ENCODE measurements at places on chromosomes 4 and X.

DNA sequence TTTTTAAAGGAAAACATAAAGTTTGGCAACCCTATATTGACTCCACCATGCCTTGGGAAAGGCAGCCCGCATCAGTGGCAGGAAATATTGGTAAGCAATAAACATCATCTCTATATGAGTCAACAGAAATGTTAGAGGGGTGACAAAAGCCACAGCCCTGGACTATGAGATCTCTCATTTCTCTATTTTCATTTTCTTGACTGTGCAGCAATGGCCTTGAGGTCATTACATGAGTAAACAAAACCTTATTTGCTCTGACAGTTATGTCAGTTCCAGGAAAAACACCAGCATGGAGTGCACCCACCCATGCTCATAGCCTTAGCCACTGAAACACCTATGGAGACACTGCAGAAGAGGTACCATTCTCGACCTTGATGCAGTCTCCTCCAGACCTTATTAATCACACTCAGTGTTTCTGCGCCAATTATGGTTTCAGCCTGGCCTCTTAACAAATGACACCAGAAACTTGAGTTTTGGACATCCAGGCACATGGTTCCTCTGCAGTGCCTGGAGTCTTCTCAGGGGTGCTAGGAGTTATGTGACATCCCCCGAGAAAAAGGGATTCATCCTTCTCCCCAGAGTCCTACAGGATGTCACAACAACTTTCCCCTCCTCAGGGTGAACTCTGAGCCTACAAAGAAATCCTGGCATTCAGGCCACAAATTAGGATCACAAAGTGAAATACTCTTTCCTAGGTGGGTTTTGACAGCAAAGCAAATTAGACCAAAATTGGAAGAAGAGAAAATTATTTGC lies 16.0 kb upstream of the HPGD start:
- no peak overlapping the region for H3K27ac ChIP-seq
- no peaks in the 10 kb centered on the region for H3K4me1 ChIP-seq
- no peak for DNase-seq

- H3K36me3 ChIP-seq, result peaks cover 15% of the 10 kb centered on the region
- no peak overlapping the region for H3K4me3 ChIP-seq
- no peak for DNase-seq
- H3K4me1 ChIP-seq, result peaks cover 18% of the 10 kb centered on the region
- peak overlapping the region; percentile 93 for H3K27ac ChIP-seq
Observed at GRCh38 chr4:177322266-177322665, 12.6 kb downstream of the NEIL3 start.

DNA sequence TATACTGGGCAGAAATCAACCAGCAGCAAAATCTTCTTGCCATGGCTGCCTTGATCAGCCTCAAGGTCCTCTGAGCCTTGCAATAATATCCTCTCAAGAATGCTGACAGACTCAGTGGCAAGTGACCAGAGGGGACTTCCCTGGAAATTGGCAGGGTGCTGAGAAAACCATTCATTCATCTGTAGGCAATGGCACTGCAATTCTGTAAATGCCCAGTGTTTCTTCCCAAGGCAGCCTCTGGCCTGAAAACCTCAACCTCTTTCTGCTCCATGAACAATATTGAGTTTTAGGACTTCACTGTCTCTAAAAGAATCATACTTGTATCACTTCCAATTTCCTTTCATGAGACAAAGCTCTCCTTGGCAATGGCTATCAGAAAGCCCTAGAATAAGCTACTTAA lies 754.3 kb upstream of the TENM3 start:
- H3K36me3 ChIP-seq, result no peaks in the 10 kb centered on the region
- no peak for DNase-seq
- H3K4me1 ChIP-seq, result peaks cover 2% of the 10 kb centered on the region
- no peaks in the 10 kb centered on the region for H3K27me3 ChIP-seq
- H3K27ac ChIP-seq, result no peak overlapping the region
- no peak overlapping the region for H3K4me3 ChIP-seq

GRCh38 chr4:1207603-1208265 lies 35.4 kb upstream of the SPON2 start:
- H3K4me1 ChIP-seq, result peaks cover 54% of the 10 kb centered on the region
- no peaks in the 10 kb centered on the region for H3K27me3 ChIP-seq
- H3K4me3 ChIP-seq, result no peak overlapping the region

DNA sequence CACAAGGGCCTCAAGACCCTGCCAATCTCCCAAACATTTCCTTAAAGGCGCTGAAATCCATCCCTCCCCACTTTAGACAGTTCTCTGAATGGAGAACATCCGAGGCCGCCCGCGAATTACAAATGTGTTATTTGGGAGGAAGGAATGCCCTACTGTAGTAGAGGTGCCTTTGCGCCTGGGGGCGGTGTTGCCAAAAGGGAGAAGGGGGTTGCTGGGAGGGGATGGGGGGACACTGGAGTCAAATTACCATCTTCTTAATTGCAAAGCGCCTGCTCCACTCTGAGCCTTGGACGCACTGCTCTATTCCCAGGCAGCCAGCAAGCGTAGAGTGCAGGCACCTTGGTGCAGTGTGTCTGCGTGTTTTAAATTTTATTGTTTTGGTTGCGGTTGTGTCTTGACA lies 2.7 kb downstream of the TMEM255A start:
- DNase-seq, result no peak
- no peaks in the 10 kb centered on the region for H3K4me1 ChIP-seq
- H3K36me3 ChIP-seq, result no peaks in the 10 kb centered on the region

- H3K4me3 ChIP-seq, result no peak overlapping the region
- H3K27me3 ChIP-seq, result peaks cover 37% of the 10 kb centered on the region
- H3K36me3 ChIP-seq, result no peaks in the 10 kb centered on the region
- H3K4me1 ChIP-seq, result no peaks in the 10 kb centered on the region
- DNase-seq, result peak; percentile 33
Observed at GRCh38 chr4:185536411-185536709, 1.1 kb upstream of the PDLIM3 start.

GRCh38 chrX:155065035-155065734 lies 5.8 kb downstream of the CMC4 start:
- no peak overlapping the region for H3K4me3 ChIP-seq
- H3K27ac ChIP-seq, result no peak overlapping the region
- H3K36me3 ChIP-seq, result peaks cover 3% of the 10 kb centered on the region
- no peaks in the 10 kb centered on the region for H3K27me3 ChIP-seq

GRCh38 chr4:108794136-108794535 lies 31.3 kb upstream of the ETNPPL start:
- no peak overlapping the region for H3K27ac ChIP-seq
- DNase-seq, result no peak
- no peaks in the 10 kb centered on the region for H3K27me3 ChIP-seq
- no peak overlapping the region for H3K4me3 ChIP-seq
- no peaks in the 10 kb centered on the region for H3K4me1 ChIP-seq
- H3K36me3 ChIP-seq, result no peaks in the 10 kb centered on the region

DNA sequence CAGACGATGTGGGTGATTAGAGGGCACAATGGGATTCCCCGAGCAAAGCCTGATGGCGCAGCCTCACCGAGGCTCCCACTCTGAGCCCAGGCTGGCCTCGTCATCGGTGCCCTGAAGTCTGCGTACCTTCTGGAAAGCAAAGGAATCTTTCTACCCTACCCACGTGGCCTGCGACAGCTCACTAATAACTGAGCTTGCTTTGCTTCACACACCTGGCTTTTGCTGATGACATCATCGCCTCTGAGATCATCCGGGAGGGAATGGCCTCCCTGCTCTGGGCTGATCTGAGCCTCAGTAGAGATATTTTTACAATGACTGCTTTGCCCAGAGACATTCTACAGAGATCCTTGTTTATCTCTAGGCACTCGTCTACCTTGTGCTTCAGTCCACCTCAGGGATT lies 45.4 kb upstream of the PDLIM3 start:
- no peaks in the 10 kb centered on the region for H3K27me3 ChIP-seq
- H3K4me3 ChIP-seq, result no peak overlapping the region
- H3K27ac ChIP-seq, result no peak overlapping the region
- H3K4me1 ChIP-seq, result no peaks in the 10 kb centered on the region
- no peak for DNase-seq
- no peaks in the 10 kb centered on the region for H3K36me3 ChIP-seq

GRCh38 chrX:148024425-148025148 lies 43.5 kb downstream of the FMR1NB start:
- DNase-seq, result no peak
- H3K4me1 ChIP-seq, result no peaks in the 10 kb centered on the region
- H3K27me3 ChIP-seq, result no peaks in the 10 kb centered on the region
- H3K36me3 ChIP-seq, result no peaks in the 10 kb centered on the region

- H3K4me1 ChIP-seq, result peaks cover 15% of the 10 kb centered on the region
- H3K27me3 ChIP-seq, result no peaks in the 10 kb centered on the region
- H3K4me3 ChIP-seq, result no peak overlapping the region
- no peak for DNase-seq
Observed at GRCh38 chr4:76539979-76540378, 105.0 kb downstream of the SHROOM3 start.

DNA sequence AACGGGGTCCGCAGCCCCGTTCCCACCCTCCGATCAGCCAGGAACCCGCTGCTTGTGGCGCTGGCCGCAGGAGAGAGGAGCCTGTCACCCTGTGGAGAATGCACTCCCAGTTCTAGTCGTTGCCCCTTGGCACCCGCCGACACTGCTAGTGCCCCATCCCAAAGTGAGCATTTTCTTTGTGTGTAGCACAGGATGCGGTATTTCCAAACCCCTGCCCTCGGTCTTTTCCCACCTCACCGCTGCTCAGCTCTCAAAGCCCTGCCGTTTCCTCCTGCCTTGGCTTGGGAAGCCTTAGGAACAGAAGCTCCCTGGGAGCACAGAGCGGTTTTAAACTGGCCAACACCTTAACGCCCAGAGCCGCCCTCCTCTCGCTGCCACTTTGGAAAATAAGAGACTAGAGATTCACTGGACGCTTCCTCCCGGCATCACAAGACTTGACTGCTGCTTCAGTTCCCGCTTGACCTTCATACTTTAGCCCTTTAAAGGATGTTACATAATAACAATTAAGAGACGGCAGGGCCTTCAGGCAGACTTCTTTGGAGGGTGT lies 772 bp downstream of the CYP4V2 start:
- H3K27ac ChIP-seq, result peak overlapping the region; percentile 97
- no peak for DNase-seq
- H3K27me3 ChIP-seq, result no peaks in the 10 kb centered on the region
- H3K4me3 ChIP-seq, result peak overlapping the region; percentile 93

- H3K4me1 ChIP-seq, result no peaks in the 10 kb centered on the region
- H3K4me3 ChIP-seq, result no peak overlapping the region
- H3K36me3 ChIP-seq, result peaks cover under 1% of the 10 kb centered on the region
Observed at GRCh38 chr4:152807294-152807829, 27.6 kb downstream of the ARFIP1 start.

DNA sequence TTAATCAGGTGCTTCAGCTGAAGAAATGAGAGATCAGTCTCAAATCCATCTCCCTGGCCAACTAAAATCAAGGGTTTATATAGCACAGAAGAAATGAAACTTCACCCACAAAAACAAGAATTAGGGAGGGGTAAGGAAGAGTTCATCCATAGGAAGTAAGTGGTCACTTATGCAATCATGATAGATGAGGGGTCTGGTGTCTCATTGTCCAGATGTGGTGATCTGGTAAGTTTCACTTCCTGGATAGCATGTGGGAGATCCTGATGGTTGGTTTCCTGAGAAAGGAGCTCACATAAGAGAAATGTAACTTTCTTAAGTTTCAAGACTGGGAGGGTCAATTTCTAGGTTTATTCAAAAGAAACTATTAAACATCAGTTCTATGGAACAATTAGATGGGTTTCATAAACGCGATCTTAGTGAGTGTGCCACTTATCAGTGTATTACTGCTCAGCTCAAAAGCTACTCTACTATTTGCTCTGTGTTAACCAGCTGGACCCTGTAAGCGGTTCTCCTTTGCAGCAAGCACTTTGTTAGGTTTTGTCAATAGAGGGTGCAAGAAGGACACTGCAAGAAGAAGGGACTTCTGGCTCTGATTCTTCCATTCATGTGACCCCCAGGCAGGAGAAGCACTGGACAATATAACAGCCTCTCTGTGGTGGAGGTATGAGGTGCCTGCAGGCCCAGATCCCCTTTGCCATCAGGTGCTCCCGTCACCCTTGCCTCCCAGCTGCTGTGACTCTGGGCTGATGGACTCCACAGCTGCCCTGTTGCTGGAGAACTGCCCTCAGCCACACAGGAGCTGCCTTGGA lies 35.4 kb upstream of the HPSE start:
- DNase-seq, result no peak
- H3K27ac ChIP-seq, result no peak overlapping the region
- H3K4me3 ChIP-seq, result no peak overlapping the region
- H3K4me1 ChIP-seq, result no peaks in the 10 kb centered on the region

DNA sequence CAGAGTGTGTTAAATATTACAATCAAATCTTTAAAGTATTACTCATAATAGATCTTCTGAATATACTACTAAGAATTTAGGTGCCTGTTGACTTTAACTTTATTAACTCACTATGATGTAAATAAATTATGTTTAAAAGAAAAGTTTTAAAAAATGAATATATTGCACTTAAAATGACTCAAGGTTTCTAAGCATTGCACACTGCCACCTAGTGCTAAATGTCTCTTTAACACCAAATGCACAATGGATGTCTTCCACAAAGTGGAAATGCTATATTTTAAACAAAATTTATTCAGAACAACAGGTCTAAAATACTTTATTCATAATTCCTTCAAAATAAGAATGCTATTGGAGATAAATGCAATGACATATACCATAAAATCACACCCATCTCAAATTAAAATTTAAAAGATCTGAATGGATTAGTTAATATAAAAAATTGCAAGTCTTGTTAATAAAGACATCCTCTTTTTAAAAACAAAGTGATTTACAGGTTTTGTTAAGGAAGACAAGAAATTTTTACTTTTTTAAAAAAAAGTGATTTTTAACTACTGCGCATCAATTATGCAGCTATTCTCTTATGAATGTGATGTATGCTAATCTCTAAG lies 5.5 kb downstream of the INPP4B start:
- H3K27me3 ChIP-seq, result peaks cover 8% of the 10 kb centered on the region
- no peak overlapping the region for H3K27ac ChIP-seq
- H3K36me3 ChIP-seq, result no peaks in the 10 kb centered on the region
- no peak overlapping the region for H3K4me3 ChIP-seq
- peak; percentile 21 for DNase-seq

DNA sequence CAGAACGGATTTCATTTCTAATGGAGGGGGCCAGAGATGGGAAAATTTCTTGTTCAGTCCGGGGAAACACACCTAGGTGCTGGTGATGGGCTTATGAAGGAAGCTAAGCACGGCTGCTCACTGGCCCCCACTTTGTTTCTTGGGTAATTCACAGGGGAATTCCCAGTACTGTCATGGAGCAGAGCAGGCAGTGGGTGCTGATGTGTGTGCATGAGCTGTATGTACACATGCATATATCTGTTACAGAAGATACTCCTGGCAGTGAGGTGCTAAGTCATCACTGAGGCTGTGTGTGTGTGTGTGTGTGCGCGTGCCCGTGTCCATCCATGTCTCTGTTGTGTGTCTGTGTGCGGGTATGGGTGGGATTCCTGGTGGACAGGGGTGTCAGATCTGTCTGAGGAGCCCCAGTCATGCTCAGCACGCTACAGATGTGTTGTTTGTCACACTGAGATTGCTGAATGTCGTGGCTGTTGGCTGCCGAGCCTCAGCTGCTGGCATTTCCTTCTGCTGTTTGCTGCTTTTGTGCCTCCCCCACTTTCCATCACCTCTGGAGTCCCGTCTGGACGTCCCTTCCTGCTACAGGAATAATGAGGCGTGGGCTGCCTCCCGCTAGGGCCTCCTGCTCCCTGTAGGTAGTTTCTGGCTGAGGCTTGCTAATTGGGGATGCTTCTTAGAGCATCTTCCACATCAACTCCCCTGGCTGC lies 53.3 kb downstream of the JADE1 start:
- peaks cover 30% of the 10 kb centered on the region for H3K36me3 ChIP-seq
- no peaks in the 10 kb centered on the region for H3K27me3 ChIP-seq
- no peak for DNase-seq
- no peak overlapping the region for H3K4me3 ChIP-seq
- H3K27ac ChIP-seq, result no peak overlapping the region
